Activated CD4-positive, alpha-beta T cell treated with anti-CD3 and anti-CD28 coated beads for 24 hours (primary cell): ENCODE measurements at places on chromosomes 1 and 21.
A peak's percentile ranks its signal among the peaks of the same experiment; 100 is the strongest.

DNA sequence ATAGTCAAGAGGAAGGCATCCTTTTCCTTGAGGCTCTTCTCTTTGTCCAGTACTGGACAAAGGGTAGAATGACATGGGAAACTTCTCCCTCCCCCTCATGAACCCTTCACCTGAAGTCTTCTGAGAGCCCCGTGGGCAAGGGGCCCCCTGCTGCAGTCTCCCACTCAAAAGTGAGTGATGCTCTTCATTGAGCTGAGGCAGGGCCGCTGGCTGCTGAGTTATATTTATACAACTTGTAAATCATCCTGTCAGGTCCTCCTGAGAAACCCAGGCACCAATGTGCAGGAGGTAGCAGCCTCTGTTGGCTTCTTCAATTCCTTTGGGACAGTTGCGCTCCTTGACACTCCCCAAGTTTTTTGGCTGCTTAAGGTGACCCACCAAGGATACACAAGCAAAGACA is 150.2 kb downstream of the IGSF21 start:
- no peak for DNase-seq

DNA sequence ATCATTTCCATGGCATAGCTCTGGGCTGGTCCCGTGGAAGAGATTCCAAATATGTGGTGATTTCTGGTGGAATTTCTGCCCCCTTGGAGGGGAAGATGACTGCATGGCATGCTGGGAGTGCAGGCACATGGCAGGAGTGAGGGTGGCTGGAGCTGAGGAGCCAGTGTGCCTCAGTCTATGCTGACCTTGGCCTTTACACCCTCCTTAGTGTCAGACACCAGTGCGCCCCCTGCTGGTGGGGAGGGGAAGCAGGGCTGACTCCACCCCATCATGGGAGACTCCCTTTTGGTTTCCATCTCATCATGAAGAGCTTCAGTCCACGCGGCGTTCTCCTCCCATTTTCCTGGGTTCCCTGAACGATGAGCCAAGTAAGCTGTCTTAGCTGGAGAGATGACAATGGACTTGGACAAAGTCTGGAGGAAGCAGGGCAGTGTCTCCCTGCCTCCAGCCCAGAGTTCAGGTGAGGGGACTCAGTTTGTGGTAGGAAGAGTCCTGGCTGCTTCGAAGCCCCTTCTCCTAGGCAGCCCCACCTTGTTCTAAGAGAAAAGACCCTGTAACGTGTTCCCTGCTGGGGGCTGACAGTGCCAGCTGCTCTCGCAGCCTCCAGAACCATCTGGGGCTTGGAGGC is 10.3 kb downstream of the ALX3 start:
- DNase-seq: peak; percentile 74

DNA sequence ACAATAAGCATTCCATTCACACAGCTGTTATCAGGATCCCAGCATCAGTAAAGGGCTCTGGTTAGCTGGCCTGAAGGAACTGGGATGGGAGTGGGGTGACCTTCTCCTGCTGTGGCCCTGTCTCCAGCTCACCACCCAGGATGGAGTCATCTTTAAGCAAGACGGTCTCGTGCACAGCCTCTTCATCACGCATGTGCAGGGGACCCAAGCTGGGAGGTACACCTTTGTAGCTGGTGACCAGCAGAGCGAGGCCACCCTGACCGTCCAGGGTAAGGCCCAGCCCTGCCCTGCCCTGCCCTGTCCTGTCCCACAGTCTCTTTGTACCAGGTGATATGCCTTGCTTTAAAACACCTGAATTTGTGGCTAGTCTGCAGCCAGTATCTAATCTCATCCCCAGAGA is 24.3 kb downstream of the IGFN1 start:
- no peak for DNase-seq

DNA sequence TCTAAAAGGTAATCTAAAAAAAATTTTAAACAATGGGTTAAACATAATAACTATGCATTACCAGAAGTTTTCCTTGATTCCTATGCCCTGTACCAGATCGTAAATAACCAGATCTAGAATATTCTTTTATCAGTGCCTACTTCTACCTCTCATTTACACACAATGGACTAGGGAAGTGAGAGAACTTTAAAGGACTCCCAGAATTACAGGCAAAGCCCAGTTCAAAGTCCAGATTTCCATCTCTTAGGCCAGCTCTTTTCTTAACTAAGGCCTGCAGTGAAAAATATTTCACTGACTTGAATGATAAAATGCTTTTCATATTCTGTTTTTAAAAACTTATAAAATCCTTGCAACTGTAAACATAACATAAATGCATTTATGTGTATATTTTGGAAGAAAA is 32.6 kb downstream of the ESRRG start:
- no peak for DNase-seq

- DNase-seq: no peak
These were observed 437.0 kb downstream of the MATN1 start for GRCh38 chr1:30286241-30286987.

GRCh38 chr1:12031039-12031980 is 12.0 kb downstream of the MIIP start:
- DNase-seq: no peak

GRCh38 chr1:8021676-8022266 is 4.3 kb downstream of the ERRFI1 start:
- DNase-seq: no peak

DNA sequence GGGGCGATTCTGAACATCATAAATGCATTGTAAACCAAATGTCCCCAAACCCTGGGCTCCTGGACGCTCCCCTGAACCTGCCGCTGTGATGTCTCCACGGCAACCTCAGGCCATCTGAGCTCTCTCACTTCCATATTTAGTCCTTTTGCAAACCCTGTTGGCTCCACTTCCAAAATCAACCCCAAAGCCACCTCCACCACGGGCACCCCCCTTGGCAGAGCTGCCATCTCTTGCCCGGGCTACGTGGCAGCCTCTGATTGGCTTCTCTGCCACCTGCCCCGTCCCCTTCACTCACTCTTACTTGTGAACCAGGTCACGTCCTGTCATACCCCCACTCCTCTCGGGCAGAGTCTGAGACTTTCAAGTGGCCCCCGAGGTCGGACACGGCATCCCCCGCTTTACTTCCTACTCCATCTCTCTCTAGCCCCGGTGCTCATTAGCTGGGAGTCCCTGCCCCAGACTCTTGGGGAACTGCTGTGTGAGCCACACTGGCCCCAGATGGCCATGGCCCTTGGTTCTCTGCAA is 15.8 kb downstream of the PRXL2B start:
- DNase-seq: no peak

DNA sequence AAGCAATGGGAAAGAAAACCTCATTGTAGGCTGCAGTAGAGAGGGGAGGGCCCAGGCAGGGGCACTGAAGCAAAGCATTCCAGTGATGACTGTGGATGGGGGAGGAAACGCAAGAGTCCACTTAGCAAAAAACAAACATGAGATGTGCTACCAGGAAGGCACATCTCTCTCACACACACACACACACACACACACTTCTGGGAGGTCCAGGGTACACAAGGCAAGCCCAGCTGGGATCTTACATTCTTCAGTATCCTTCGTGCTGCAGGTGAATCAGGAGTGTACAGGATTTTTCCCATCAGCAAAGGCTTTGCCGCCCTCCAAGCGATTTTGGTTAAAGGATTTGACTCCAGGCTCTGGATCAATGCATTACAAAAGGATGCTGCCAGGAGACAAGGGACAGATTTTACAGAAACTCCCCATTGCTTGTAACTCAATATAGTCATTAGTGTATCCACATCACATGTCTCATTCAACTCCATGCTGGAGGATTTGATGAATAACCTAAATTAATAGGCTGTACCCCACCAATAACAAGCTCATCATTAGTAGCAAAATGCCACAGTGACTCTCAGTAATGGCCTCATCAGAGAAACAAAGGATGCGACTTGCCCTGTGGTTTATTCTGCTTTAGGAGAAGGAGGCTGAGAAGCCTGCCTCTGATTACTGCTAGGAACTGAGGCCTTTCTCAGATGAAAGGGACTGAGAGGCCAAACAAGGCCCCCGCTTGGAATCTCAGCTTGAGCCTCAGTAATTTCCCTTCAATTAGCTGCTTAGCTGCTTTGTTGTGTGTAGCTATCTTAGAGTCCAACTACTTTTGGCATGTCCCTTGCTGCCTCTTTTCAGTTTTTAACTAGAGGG is 41.6 kb downstream of the ABCA4 start:
- DNase-seq: no peak

- no peak for DNase-seq
These were observed 211.9 kb upstream of the VAMP3 start for GRCh38 chr1:7558921-7559869.

- no peak for DNase-seq
These were observed 148.2 kb upstream of the COL11A1 start for GRCh38 chr1:103256490-103256889.

DNA sequence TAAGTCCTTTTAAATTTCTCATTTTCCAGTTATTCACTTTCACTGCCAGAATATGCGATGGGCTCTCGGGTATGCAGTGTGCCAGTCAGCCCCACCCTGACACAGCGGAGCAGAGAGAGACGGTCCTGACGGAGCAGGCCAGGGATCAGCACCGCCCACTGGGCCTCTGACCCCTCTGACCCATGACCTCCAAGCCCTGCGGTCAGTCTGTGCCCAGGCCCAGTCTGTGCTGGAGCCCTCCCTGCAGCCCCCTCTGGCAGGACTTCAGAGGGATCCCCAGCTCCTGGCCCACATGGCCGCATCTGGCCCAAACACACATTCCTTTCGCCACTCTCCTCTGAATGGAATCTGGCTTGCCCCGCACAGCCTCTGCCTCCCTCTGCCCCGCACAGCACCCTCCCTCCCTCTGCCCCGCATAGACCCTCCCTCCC is 43.4 kb upstream of the COL6A2 start:
- no peak for DNase-seq

- no peak for DNase-seq
These were observed 145.8 kb upstream of the SNX7 start for GRCh38 chr1:98515744-98516143.

DNA sequence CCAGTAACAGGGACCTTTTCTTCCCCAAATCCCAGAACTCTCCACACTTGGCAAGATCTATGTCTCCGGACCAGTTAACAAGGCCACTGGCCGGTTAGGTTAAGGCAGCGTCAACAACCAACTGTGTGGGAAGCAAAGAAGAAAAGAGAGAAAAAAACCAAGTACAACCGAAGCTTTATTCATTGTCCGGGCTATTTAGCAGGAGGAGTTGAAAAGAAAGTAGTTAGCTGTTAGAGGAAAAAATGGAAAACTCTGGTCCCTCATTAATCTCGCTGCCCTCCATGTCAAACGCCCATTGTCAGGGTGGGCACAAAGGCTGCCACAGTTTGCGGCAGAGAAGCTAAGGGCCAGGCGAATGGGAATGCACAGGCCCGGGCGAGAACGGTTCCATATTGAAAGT is 49.3 kb upstream of the GRIK3 start:
- DNase-seq: no peak

DNA sequence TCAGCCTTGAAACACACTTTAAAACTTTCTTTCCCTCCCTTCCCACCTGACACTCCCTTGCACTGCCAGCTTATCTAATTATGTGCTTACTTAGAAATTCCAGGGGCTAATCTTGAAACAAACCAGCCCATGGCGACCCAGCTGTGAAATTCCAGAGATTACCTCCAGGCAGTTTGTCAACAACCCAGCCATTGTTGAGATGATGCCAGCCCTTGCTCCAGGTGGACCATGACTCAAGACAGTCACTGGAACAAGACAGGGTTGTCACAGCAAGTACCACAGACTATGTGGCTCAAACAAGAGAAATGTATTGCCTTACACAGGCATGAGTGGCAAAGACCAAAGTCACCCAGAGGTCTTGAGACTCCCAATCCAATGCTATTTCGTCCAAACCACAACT is 7.9 kb downstream of the FYB2 start:
- no peak for DNase-seq

- no peak for DNase-seq
These were observed 11.5 kb upstream of the COL8A2 start for GRCh38 chr1:36136535-36136934.

DNA sequence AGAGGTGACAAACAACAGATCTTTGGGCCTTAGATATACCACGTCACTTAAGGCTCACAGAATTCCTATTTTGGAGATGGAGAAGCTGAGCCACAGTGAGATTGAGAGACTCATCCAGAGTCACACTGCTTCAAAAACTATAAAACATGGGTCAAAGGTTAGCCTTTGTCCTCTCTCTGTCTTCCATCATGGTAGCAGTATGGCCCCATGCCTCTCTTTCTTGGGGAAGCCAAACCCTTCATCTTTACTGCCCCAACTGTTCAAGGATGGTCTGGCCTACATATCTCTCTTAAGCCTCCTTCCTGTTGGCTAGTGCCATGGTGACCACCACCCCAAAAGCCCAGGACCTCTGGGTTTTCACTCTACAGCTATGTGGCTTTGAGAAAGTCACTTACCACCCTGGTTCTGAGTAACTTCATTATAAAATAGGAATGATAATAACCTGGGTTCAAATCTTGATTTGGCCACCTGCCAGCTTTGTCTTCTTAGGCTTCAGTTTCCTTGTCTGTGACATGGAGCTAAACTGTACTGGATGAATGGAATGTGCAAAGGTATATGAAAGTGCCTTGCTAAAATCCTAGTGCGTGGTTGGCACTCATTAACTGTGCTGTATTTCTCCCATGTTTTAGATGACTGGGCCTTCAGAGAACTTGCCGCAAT is 85.9 kb upstream of the JUN start:
- no peak for DNase-seq

- no peak for DNase-seq
These were observed 51.6 kb downstream of the NEGR1 start for GRCh38 chr1:72230746-72231145.

- no peak for DNase-seq
These were observed 471.7 kb upstream of the VAMP3 start for GRCh38 chr1:7299329-7299799.

DNA sequence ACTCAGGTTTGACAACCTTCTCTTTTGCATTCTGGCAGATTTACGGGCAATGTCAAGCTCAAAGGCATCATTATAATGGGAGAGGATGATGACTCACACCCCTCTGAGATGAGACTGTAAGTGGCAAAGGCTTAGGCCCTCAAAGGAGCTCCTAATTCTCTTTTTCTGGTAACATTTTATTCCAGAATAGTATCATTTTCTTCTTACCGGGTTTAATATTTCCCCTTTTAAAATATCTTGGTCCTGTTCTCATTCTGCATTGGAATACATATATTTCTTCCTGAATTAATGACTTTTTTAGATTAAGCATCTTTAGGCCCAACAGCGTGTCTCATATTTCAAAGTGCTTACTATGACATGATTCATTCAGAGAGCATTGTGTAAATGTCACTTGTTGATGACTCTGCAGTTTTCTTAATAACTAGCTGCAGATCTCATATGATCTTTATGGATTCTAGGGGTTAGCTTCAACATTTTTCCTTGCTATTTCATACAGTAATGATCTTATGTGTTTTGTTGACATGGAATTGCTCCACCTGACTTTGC is 1.7 kb downstream of the PITHD1 start:
- no peak for DNase-seq
